GM13976 (cell line): ENCODE measurements at places on chromosomes 6 and 20.

DNA sequence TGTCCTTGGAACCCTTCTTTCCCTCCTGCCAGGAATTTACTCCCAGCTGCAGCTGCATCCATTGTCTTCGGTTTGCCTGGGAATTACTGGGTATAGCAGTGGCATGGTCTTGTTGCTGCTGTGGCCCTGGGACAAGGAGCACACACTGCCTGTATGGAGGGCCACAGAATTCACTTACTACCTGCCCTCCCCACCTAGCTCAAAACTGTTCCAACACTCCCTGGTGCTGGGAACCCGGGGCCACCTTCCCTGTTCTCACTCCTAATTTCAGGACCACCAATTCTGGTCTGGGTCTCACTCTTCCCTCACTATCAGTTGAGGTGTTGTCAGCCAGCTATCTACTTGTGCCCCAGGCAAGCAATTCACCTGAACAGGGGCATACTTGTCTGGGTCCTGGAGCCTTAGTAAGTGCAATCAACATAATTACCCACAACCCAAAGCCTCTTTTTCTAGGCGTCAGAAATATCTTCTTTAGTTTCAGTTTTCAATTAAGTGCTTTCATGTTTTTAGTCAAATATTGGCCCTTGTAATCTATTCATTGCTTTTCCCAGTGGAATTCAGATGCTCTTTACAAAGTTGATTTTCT is 47.2 kb downstream of the METTL24 start:
- DNase-seq: no peak

DNA sequence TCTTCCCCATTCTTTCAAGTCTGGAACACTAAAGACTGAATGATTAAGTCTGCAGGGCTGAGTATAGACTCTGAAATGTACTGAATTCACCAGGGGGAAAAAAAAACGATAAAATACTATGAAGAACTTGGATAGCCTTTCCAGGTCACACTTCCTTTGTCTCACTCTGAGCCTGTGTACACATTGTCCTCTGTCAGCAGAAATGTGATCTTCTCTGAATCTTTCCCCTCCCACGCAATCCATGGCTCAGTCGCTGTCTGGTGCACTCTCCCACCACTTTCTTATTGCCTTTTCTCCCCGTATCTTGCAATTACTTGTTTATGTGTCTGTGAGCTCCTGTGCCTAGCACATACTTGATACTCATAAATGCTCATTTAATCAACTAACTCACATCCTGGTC is 212.6 kb upstream of the RSPO3 start:
- no peak for DNase-seq

- DNase-seq: no peak
These were observed 47.2 kb upstream of the PLCB4 start for GRCh38 chr20:9021699-9022098.

- no peak for DNase-seq
These were observed 71.2 kb upstream of the NAA20 start for GRCh38 chr20:19945732-19946670.

- DNase-seq: no peak
These were observed 106.3 kb upstream of the LY86 start for GRCh38 chr6:6482256-6482655.

DNA sequence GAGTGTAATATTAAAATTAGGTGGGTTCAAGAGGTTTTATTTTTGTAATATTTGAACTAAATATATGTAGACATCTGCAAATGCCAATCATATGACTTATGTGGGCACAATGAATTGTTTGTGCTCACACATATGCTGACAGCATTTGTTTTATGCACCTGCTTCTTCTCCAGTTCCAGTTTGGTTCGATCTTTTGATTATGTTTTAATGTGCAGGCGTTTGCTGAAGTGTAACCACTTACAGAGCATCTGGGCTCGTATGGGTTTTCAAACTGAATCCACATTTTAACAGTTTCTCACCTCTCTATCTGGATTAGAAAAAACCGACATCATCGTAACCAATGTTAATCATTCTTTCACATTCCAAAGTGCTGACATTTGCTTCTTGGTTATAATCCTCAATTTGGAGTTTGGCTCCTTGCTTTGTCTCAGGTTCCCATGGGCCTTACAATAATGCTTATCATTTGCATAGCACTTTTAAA is 129.1 kb upstream of the SPACA1 start:
- DNase-seq: no peak

DNA sequence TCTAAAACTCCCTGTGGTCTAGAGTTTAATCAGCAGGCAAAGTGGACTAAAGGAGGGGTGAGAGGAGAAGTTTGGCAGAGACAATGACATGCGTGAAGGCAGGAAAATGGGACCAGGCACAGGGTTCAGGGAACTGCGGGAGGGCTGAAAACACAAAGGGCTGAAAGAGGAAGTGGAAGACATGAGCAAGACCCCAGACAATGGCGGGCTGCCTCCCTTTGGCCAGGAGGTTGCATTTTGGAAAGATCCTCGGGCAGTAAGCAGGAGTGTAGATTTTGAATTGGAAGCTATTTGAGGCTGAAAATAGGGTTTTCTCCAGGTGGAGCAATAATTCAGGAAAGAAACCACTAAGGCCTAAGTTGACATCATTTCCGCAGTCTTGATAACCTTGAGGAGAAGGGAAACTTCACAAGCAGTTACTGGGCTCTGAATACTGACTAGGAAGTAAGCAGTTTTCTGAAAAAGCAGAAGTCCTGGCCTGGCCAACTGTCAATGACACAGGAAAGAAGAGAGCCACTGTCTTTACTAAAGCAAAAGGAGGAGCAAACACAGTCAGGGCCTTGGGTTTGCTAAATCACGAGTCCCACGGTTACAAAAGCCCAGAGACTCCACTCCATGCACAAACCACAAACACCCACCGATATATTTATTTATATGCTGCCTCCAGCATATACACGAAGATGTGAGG is 3.4 kb downstream of the LY86 start:
- peak; percentile 51 for DNase-seq

DNA sequence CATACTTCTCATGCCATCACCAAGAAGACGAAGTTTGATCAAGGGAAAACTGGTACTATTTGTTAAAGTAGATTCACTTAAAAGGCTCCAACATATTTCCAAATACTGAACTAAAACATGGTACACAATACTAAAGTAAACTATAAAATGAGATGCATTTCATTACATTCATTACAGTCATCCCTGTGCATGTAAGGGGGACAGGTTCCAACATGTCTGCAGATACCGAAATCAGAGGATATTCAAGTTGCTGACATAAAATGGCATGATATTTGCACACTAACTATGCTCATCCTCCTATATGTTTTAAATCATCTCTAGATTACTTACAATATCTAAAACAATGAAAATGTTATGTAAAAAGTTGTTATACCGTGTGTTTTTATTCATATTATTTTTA is 893.9 kb upstream of the MANEA start:
- DNase-seq: no peak

GRCh38 chr6:21800948-21801438 is 207.4 kb downstream of the SOX4 start:
- no peak for DNase-seq

- no peak for DNase-seq
These were observed 50.3 kb downstream of the PRR18 start for GRCh38 chr6:166257911-166258318.

DNA sequence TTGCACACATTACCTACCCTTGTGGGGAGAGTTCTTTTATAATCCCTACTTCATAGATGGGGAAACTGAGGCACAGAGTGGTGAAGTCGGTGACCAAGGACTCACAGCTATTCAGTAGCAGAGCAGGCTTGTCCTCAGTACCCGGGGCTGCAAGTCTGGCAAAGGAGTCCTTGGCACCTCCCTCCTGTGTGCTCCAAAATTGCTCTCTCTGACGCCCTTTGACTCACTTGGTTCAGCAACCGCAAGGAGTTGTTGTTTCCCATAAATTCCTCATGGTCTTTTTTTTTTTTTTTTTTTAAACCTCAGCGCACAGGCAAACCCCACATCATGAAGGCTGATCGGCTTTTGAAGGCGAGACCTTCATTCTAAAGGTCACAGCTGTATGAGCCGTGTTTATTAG is 143.2 kb downstream of the CEBPB start:
- no peak for DNase-seq

GRCh38 chr6:146775220-146775619 is 176.4 kb downstream of the ADGB start:
- DNase-seq: no peak

- no peak for DNase-seq
These were observed 2.4 kb upstream of the HLA-F start for GRCh38 chr6:29720863-29721262.

- no peak for DNase-seq
These were observed 30.7 kb downstream of the ARHGAP18 start for GRCh38 chr6:129679275-129679674.

DNA sequence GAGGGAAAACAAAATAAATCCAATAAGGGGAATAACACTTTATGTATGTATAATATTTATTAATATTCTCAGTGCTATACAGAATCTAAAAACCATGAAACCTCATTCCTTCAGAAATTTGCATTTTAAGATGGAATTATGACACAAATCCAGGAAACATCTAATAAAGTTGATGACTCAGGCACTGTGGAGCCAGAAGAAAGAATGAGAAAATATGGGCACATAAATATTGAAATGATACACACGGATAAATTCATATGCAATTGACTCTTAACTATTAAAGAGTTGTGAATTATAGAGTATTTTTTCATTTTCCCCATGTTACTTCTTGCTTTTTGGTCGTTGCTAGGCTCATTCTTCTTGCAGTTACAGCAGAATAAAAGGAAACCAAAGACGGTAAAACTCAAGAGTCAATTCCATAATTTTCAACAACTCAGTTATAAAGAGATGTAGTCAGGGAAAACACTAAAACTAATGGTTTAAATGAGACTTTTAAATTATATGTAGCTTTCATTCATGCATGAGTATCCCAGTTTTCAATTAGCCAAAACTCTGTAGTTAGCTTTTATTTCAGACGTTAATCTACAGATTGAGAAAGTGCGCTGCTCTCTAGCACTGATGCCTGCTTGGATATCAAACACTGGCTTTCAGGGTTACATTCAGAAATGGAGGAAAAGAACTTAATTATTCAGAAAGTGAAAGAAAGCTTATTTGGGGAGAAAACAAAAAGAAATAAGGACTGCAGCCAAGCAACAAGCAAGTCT is 95.4 kb downstream of the ADGRB3 start:
- no peak for DNase-seq

- DNase-seq: no peak
These were observed 495 bp upstream of the ARMC2 start for GRCh38 chr6:108847738-108848115.

GRCh38 chr6:4345543-4345942 is 210.2 kb upstream of the ECI2 start:
- DNase-seq: no peak

GRCh38 chr6:2369606-2370005 is 124.2 kb upstream of the GMDS start:
- DNase-seq: no peak

- DNase-seq: no peak
These were observed 231.6 kb downstream of the LRFN2 start for GRCh38 chr6:40355532-40355931.

GRCh38 chr6:5084781-5085647 is at the start of gene PPP1R3G:
PPP1R3G (plus strand) TSS chr6:5085341; CDS start chr6:5085486, 145 bp downstream.
- DNase-seq: peak; percentile 76

GRCh38 chr6:116528780-116529179 is 16.7 kb downstream of the TRAPPC3L start:
- no peak for DNase-seq

DNA sequence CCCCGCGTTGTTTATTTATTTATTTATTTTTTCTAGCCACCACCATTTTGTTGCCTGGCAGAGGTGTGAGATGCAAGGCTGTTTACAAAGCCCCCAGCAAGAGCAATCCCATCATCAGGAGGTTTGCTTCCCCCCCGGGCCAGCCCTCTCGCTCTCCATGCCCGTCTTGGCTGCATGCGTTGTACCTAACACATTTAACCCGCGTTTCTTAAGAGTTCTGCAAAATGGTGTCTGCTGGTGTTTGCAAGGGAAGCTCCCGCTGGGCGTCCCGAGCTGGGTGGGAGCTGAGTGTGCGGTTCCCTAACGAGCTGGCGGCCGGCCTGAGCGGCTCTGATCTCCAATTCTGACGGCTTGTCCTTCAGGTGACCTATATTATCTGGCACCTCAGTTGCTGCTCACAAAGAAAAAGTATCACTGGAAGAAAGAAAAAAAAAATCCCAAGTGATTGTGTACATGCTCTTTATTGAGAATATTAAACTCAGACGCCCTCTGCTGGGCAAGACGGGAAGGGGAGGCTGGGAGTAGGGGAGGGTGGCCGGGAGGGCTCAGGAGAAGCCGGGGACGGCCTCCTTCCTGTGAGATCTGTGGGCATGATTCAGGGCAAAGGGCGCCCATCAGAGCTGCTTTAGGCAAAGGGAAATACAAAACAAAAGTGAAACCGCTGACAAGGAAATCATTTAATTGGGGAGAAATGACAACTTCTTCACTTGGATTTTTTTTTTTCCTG is 154.8 kb downstream of the BCAS1 start:
- DNase-seq: peak; percentile 81
